ENCODE measurements at places on chromosomes 5 and 9.

DNA sequence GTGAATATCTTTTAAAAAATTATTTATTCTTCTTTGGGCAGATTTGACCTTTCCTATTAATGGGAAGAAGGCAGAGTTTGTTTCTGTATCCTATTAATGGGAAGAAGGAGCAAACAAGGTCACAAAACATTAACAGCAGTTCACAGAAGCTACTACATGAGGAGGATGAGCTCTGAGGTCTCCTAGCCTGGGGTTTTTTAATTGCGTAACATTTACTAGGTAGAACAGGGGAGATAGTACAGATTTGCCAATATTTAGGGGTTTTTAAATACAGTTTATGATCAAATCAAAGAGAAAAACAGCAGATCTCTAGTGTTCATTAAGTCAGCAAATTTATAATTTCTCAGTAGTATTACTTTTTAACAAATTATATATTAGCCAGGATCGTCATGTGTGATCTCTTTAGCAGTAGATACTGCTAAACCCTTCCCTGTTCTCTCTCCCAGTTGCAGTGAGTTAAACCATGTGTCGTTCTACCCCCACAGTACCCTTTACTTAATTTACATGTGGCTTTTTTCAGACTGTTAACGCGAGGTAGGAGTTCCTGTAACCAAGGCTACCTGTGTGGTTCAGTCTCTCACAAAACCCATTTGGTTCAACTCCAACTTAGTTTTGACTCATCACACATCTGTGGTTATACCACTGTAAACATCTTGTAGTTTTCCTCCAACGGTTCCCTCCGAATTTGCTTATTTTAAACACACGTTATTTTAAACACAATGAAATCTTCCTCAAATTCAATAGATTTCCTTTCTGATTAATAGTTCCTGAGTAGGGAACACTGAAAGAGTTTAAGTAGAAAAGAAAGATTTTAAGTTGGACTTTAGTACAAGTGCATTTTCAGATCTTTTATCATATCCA, 13.3 kb downstream of the SLC25A46 start:
- DNase-seq, result peak; percentile 85

DNA sequence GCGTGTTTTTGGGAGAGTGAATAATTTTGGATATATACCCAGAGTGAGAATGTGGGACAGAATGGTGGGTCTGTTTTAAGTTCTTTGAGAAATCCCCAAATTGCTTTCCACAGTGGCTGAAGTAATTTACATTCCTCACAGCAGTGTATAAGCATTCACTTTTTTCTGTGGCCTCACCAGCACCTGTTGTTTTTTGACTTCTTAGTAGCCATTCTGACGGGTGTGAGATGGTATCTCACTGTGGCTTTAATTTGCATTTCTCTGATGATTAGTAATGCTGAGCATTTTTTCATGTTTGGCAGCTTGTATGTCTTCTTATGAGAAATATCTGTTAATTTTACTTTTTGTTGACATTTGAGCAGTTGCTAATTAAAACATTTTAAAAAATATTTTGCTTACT, 9.4 kb upstream of the SPATA31D1 start:
- DNase-seq, result no peak

GRCh38 chr9:135908754-135909204, 1.4 kb upstream of the CAMSAP1 start:
- DNase-seq, result no peak

GRCh38 chr5:156051972-156052371, 275.0 kb upstream of the SGCD start:
- DNase-seq, result no peak

DNA sequence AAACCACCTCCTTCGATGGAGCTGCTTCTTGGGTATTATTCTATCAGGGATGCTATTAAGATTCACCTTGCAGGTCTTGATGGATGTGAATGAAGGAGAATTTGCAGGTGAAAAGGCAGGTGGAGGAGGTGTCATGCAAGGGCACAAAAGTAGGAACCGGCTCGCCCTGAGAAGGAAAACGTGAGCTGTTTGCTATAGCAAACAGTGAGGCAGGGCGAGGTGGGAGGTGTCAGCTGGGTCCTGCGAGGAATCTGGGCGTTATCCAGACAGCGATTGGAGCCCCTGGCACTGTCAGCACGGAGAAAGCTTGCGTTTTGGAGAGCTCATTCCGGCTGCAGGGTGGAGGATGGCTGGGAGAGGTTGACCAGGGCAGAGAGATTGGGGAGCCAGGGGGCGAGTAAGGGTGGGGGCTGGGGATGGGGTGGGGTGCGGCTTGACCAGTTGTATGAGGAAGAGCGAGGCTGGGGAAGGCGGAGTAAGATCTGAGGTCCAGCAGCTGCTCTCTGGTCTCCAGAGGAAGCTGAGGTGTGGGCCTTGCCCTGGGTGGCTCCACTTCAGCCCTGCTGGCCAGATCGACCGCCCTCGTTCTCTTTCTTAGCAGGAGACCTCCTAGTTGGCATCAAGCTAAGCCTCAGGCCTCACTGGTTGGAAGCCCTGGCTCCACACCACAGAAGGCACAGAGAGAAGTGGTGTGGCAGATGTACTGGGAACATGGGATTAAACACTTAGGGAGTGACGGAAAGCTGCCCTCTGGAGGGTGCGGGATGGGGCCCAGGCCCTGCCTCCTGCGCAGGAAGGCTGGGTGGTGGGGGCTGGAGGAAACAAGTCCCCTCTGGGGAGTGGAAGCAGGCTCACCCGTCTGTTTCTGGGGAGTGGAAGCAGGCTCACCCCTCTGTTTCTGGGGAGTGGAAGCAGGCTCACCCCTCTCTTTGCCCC, 54.7 kb upstream of the NEURL1B start:
- no peak for DNase-seq

DNA sequence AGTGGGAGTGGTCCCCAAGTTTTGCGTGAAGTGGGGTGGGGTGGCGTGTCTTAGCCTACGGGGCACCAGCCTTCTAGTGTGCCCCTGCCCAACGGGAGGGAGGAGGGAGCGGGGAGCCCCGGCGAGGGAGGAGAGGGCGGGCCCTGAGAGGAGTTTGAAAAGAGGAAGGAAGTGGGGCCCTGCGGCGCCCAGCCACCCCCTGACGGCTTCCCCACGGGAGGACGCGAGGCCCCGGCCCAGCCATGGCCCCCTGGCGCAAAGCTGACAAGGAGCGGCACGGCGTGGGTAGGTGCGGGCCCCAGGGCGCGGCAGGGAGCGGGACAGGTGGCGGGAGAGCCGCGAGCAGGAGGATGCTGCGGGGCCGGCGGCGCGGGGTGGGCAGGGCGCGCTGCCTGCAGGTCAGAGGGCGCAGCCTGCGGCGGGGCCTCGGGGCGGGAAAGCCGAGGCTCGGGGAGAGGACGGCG, at the start of gene DOCK2:
Gene DOCK2 (plus strand): TSS at position 191 of the 464 bp plus-strand sequence. CDS start 52 bp downstream, at position 243.
- peak; percentile 92 for DNase-seq

DNA sequence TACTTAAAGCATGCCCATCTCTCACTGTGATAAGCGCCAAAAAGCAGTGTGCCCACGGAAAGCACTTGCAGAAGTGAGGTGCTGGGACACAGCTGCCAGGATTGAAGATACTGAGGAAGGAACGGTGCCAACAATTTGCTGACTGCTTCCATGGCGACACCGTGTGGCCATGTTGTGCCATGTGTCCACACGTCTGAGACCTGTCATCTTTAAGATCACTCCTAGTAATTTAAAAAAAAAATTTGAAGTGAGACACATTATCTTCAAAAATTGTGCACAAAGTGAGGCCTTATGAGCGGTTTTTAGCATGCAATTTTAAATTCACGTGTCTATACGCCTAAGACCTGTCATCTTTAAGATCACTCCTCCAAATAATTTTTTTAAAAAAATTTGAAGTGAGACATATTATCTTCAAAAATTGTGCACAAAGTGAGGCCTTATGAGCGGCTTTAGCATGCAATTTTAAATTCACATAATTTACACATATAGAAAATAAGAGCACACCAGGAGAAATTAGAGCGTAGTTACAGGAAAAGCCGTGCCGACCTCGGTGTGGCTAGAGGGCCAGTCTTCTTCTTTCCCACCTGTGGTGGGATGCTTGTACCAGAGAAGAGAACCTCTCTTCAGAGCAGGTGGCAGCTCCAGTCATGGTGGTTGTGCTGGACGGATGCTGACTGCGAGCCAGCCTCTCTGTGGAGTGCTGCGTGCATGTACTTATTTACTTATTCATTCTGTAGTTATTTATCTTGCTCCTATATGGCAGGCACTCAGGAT, 21.4 kb upstream of the FLT4 start:
- DNase-seq, result peak; percentile 80

DNA sequence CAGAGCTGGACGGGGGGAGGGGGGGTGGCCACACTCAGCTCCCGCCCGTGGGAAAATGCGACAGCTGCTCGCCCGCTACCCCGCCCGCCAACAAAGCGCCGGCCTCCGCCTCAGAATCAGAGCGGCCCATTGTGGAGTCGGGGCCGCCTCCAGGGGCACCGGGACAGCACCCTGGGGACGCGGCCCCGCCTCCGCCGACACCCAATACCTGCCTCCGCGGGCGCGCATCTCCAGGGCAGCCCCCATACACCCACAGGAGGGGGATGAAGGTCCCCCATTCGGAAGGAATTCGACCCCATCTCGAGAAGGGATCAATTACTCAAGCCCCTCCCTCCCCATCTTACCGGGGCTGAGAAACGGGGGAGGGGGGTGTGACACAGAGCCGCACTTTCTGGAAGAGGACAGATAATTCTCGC, 1.3 kb downstream of the NOTCH1 start:
- peak; percentile 87 for DNase-seq

GRCh38 chr9:124040186-124040931, 28.8 kb downstream of the LHX2 start:
- DNase-seq, result no peak

DNA sequence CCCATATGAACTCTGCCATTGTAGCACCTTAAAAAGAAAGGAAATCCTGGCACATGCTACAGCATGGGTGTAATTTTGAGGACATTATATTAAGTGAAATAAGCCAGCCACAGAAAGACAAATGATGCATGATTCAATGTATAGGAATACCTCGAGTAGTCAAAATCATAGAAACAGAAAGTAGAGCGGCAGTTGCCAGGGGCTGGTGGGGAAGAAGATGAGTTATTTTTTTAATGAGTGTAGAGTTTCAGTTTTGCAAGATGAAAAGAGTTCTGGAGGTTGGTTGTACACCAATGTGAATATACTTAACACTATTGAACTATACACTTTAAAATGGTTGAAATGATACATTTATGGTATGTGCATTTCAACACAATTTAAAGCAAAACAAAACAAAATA, 133.0 kb downstream of the ZDHHC21 start:
- DNase-seq, result no peak

- DNase-seq, result no peak
Measured at GRCh38 chr5:16763211-16763610, 146.4 kb upstream of the RETREG1 start.

- DNase-seq, result no peak
Measured at GRCh38 chr5:101091902-101092301, 188.8 kb upstream of the ST8SIA4 start.

GRCh38 chr9:133135146-133135745, 14.2 kb upstream of the RALGDS start:
- DNase-seq, result peak; percentile 83

DNA sequence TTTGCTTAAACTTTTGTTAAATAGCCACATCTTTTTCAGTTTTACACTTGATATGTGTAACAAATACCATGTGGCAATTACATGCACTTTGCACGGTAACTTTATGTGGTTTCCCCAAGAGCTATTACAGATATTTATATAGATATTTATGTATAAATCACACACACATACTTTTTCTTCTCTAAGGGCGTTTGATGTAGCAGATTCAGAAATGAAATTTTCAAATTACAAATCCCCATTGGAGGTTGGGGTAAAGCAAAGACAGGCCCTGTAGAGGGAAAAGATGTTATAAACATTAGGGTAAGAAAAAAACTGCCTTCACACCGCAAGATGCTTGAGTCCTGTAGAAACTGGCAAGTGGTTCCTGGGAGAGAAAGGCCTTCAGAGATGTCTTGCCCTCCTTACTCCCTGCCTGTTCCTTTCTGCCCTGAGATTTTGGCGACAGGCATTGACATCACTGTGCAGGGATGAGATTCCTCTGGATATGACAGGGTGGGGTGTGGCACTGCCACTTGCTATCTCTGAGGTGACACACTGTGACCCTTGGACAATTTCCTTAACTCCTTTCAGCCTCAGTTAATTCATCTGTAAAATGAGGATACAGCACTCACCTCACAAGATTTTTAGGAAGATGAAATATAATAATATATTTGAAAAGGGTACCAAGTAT, 177.9 kb upstream of the TUT7 start:
- DNase-seq, result no peak

- DNase-seq, result no peak
Measured at GRCh38 chr5:124581738-124582560, 164.5 kb downstream of the ZNF608 start.

GRCh38 chr5:57499262-57500050, 16.8 kb upstream of the ACTBL2 start:
- peak; percentile 74 for DNase-seq

DNA sequence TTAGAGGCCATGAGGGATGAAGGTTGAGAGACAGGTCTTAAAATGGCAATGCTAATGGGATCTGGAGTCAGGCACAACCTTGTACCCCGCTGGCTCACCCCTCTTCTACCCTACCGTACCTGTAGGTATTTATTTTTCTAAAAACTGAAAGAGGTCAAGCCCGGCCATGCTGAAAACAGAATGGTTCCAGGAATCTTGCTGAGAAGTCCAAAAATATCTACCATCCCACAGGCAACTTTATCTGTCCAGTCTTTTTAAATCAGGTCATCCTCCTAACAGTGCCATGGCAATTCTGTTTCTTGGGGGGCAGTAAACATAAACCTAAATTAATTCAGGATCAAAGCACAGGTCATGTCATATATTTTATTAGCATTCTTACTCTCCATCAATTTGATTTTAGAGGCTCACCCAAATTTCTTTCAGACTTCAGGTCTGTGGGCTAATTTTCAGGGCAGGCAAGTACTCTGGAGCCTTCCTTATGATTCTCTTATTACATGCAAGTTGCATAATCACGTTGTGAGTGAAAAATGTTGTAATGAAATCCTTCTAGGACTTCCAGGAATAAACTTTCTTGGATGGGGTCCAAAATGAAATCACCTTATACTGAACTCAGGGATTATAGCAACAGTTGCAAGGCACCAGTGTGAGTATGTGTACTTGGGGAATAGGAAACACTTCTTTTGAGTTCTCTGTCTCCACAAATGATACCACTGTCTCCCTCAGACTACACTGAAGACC, 102.7 kb upstream of the NREP start:
- DNase-seq, result no peak

DNA sequence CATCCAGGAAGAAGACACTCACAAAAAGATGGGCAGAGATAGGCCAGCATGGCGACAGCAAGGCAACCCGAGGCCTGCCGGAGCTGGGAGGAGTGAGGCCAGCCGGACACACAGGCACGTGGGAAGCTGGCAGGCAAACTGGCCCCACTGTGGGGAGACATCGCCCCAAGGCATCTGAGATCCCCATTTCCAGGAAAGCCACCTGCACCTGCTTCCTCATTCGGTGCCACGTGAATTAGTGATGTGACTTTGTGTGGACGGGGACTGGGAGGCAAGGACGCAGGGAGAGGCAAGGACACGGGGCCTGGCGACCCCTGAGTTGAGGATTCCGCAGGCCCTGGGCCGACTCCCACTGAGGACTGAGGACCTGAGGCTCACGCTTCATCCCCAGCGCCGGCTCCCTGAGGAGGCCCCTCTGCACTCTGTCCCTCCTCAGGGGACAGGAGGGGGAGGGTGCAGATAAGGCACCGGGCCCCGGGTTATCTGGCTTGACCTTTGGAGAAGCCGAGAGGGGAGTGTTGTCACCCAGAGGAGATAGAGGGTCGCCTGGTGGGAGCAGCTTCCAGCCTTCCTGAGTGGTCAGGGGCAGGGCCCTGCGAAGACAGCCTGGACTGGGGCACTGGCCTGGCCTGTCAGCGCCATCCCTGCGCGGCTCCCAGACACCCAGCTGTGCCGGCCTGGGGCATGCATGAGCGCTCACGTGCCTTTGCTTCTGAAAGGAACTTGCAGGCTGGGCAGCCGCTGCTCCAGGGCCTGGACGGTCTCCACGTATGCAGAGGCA, 39.7 kb downstream of the NDUFS6 start:
- DNase-seq, result no peak

Measured in activated CD4-positive, alpha-beta T cell treated with anti-CD3 and anti-CD28 coated beads, Interleukin-2, amount 10 ng/mL, durations not matched to agents 24 days and 14 days (primary cell).